ENCODE measurements at places on chromosomes 2 and 18.

GRCh38 chr18:51622702-51623101 is 425.2 kb upstream of the MEX3C start:
- no peak for DNase-seq

DNA sequence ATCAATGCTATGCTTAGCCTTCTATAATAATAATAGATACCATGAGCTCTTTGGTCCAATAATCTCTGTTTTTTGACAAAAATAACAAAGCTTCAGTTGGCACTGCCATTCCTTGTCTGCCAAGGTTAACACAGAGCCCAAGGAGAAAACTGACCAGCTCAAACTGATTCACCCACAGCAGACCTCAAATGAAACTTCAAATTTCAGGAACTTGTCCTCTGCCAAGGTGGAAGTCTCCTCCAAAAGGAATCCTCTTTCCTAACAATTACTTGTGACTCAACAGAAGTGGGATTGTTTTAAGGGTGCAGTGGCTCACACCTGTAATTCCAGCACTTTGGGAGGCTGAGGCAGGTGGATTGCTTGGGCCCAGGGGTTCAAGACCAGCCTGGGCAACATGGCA is 12.1 kb downstream of the AAK1 start:
- no peak for DNase-seq

GRCh38 chr2:51528156-51528555 is 496.2 kb upstream of the NRXN1 start:
- DNase-seq = no peak

DNA sequence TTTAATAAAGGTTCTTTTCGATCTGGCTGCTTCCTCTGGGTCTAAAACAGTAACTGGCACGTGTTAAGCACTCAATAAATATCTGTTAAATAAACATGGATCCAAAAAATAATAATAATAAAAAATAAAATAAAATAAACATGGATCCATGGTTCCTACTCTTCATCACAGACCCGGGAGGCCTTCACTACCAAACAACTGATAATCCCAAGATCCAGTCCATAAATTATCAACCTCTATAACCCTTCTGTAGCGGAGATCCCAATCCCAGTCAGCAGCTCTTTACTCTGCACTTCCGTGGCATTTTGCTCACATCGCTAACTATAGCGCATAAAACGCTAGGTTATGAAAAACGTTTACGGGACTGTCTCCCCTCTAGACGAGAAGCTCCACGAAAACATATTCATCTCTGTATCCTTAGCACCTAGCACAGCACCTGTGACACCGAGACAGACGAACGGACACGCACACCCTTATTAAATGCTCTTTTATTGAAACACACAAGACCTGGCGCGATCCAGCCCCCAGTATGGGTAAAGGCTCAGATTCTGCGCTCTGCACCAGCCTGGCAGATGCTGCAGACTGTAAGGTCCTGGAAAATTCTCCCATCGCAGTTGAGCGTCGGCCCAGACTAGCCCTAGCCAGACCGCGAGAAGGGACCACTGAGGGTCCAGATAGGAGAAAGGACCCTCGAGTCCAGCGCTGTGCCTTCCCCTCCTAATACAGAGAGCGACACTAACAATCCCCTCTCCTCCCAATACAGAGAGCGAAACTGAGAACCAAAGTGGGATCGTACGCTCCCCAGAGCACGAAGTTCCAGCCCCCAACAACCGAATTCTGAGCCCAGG is 770 bp downstream of the NBAS start:
- no peak for DNase-seq

DNA sequence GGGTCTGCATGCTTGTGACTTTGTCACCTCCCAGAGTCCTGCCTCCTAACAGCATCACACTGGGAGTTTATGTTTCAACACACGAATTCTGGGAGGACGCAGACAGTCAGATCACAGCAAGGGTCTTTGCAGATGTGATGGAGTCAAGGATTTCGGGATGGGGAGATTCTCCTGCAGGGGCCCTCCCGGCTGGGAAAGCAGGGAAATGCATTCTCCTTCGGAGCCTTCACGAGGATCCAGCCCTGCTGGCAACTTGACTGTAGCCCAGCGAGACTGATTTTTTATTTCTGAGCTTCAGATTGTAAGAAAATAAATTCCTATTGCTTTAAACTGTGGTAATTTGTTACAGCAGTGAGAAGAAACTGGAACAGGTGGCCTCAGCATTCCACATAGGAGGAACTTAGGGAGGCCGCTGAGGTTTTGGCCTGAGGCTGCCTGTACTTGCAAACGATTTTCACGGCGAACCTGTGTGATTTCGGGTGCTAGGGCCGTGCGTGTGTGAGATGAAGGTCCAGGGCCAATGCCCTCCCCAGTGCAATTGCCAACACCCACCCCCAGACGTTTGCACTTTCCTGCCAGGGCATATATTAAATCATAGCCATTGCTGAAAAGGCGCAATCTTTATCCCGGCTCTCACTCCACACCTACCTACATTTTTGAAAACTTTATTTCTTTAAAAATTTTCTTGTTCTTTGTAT is 79.8 kb downstream of the ASB1 start:
- no peak for DNase-seq

DNA sequence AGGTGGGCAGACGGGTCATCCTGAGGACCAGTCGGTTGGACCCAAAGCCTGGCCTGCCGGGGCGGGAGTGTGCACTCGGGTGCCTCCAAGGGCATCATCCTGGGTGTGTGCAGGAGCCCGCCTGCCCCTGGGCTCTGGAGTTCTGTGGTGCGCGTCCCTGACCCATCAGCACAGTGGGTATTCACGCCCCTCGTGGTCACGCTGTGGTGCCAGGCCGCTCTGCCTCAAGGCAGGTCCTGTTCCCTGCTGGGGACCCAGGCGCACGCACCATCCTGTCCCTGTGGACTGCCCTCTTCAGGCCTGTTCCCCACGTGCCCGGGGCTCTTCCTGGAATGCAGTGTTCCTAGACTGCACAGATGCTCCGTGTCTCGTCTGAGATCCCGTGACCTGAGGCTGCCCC is 14.3 kb upstream of the D2HGDH start:
- DNase-seq = no peak

GRCh38 chr2:137930146-137930545 is 34.1 kb upstream of the HNMT start:
- DNase-seq = no peak

GRCh38 chr2:233428008-233428407 is 73.7 kb downstream of the DGKD start:
- no peak for DNase-seq

- no peak for DNase-seq
Measured at GRCh38 chr2:58441643-58442042, 200.5 kb upstream of the FANCL start.

GRCh38 chr18:48605408-48605845 is 66.6 kb downstream of the CTIF start:
- peak; percentile 55 for DNase-seq

DNA sequence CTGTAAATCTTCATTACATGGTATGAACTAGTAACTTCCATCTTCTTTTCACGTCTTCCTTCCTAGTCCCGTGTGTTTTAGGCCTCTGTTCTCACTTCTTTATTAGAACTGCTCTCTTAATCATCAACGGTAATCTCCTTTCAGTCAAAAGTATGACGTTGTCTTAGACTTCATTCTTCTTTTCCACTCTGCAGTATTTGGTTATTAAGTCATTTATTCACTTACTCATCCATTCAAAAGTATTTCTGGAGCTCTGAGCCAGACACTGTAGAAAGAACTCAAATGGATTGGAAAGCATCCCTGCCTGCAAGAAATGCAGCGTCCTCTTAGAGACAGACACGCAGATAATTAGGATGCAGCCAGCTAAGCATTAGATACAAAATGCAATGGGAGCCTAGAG is 494.6 kb upstream of the NRP2 start:
- DNase-seq = no peak

DNA sequence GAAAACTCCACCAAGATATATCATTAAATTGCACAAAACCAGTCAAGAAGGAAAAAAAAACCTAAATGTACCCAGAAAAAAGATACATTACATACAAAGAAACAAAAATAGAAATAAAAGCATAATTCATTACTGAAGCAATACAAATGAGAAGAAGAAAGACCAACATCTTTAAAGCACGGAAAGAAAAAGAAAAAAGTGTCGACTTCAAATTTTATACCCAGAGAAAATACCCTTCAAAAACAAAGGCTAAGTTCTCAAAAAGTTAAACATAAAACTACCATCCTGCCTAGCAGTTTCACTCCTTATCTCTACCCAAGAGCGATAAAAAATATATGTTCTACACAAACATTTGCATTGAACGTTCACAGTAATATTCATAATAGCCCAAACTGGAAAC is 82.0 kb downstream of the ATAD2B start:
- DNase-seq = no peak

GRCh38 chr2:173630425-173631126 is 275.9 kb downstream of the CDCA7 start:
- DNase-seq = no peak

DNA sequence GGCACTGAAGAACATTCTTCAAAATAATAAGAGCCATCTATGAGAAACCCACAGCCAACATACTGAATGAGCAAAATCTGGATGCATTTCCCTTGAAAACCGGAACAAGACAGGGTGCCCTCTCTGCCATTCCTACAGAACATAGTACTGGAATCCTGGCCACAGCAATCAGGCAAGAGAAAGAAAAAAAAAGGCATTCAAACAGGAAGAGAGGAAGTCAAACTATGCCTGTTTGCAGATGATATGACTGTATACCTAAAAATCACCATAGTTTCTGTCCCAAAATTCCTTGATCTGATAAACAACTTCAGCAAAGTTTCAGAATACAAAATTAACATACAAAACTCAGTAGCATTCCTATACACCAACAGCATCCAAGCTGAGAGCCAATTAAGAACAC is 119.5 kb upstream of the PARD3B start:
- no peak for DNase-seq

GRCh38 chr2:52395912-52396311 is 1364.0 kb upstream of the NRXN1 start:
- no peak for DNase-seq

GRCh38 chr2:105582952-105583660 is 161.6 kb upstream of the NCK2 start:
- no peak for DNase-seq

GRCh38 chr2:163505281-163505680 is 230.5 kb downstream of the FIGN start:
- DNase-seq = no peak

- no peak for DNase-seq
Measured at GRCh38 chr2:69961496-69961895, at the start of gene ASPRV1. ASPRV1 (minus strand) TSS chr2:69961631; CDS start chr2:69961436, 195 bp downstream.

- DNase-seq = no peak
Measured at GRCh38 chr18:56235481-56236013, 402.8 kb downstream of the TXNL1 start.

DNA sequence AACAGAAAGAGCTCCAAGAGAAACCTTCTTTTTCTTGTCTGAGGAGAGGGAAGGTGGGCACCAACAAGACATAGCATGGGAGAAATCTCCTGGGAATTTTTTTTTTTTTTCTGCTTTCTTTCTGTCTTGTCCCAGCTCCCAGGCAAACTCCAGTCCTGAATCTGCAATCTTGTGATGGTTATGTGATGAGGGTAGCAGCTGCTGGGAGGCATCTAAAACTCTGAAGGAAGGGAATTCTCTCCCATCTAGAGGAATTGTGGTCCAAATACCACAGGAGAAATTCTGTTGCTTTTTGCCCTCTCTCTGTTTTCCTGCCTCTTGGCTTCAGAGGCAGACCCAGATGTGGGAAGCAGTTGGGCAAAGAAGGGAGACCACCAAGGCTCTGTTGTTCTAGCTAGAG is 16.7 kb downstream of the SCRN3 start:
- no peak for DNase-seq

DNA sequence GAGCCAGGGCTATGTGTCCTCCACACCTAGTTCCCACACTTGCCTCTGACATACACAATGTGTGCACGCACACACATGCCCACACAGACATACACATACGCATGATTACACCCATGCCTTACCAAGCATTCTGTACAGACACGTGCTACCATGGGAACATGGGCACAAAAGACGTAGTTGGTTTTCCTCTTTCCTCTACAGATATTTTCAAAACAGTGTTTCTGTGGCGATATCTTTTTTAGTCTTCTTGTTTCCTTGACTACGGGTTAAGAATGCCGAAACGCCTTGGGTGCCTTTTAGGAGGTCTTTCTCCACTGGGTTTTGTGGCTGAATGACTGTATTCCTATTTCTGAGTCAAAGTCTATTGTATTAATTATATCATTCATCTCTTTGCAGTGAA is 75.5 kb upstream of the SPTBN1 start:
- no peak for DNase-seq

DNA sequence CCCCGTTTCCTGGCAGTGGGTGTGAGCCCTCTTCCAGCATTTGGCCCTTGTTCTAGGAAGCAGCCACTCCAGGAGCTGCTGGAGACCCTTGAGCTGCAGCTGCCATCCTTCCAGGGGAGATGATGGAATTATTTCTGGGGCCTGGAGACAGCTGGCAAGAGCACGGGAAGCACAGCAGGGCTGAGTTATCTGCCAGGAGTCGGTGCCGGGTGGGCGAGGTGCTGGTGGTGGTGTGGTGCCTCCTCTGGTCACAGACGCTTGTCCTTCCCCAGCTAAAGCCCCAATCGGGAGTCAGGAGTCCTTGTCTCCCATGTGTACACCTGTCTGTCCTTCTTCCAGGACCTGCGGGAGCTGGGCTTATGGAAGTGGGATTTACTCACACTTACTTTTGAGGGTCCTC is 36.0 kb downstream of the DPYSL5 start:
- no peak for DNase-seq

- DNase-seq = no peak
Measured at GRCh38 chr2:48699348-48699930, 56.1 kb downstream of the LHCGR start.

GRCh38 chr2:179891237-179891636 is 29.8 kb upstream of the ZNF385B start:
- DNase-seq = no peak

- DNase-seq = no peak
Measured at GRCh38 chr2:55159037-55159651, 72.9 kb downstream of the CLHC1 start.

GRCh38 chr18:57696271-57696670 is 74.6 kb upstream of the NARS1 start:
- no peak for DNase-seq

DNA sequence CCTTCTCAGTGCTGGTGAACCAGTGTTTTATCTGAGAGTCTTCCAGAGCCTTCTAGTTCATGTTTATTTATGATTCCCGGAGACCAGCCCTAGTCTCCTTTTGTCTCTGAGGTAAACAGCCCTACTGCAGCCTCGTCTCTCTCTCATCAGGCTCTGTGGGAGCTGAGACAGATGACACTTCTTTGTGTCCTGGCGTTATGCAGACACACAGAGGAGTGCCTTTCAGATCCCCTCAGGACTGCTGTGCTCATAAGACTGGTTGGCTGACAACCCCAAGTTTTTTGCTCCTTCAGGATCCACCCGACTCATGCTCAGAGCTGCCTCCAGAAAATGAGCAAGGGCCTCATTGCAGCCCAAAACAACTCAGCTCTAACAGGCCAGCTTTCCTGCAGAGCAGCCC is 523.8 kb upstream of the SPHKAP start:
- no peak for DNase-seq

- no peak for DNase-seq
Measured at GRCh38 chr18:60295674-60296073, 76.9 kb downstream of the MC4R start.
